Skin of body (tissue), 3 donors: ENCODE measurements at places on chromosomes 7 and 10. TPM values are rescaled to one million over a fixed set of nuclear protein-coding genes. Genes with fewer than 3 reads are reported as not detected.

The SLC16A9 gene
- 6.5 TPM for total RNA-seq

The PNLIPRP2 gene
- total RNA-seq: not detected

The EIF4H gene
- 194 TPM for total RNA-seq

The NEUROD6 gene
- 0.30 TPM for total RNA-seq

The NXPH1 gene
- total RNA-seq: 0.10 TPM

The MACC1 gene
- total RNA-seq: 7.1 TPM

The INTS1 gene
- 21.1 TPM for total RNA-seq

DNA sequence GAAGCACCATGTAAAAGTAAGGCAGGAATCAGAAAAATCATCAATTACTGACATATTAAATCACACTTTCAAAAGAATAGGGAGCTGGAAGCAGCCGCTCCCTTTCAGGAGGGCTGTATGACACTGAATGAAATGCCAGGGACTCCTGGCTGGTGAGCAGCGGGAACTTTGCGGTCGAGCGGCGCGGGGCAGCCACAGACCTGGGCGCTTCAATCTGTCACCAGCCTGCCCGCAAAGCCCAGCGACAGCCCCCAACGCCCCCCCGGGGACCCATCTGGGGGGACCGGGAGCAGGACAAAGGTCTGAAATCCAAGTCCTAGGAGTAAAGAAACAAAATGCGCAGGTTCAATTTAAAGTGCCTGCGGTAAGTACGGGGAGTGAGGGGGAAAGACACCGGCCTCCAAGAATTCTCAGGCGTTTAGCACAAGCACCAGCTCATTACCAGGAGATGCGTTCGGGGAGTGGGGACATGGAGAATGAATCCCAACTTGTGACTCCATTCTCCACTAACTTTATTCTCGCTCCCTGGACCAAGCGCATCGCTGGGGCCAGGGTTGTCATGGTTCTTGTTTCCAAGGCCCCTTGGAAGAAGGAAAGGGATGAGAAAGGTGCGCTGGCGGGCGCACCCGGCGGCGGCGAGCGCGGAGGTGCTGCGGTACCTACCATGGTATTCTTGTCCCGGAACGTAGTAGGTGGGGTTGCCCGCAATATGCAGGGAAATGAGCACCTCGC, 824 bp downstream of the RELN start:
- DNase-seq: no peak

GRCh38 chr7:41476460-41476803, 226.5 kb downstream of the INHBA start:
- no peak for DNase-seq

DNA sequence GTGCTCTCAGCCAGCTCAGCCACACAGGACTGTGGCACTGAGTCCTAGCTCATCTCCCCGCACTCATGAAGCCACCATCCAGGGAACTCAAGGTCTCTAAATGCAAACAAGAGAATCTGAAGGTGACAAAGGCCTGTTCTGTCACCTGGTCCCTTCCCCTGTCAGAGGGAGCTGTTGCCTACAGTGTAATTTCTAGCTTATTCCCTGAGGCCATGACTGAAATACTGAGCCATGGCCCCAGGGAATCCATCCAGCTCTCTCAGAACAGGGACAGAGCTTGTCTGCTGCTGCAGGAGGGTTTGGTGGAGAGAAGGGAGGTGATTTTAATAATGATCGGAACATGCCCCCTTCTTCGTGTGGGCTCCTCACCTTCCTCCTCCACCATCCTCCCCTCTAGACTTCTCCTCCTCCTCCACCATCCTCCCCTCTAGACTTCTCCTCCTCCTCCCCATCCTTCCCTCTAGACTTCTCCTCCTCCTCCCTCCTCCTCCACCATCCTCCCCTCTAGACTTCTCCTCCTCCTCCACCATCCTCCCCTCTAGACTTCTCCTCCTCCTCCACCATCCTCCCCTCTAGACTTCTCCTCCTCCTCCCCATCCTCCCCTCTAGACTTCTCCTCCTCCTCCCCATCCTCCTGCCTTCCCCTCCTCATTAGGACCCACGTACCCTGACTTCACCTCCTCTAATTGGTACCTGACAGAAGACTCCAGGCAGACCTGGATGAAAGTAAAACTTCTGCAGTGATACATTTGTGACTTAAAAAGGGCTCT, 338.0 kb upstream of the MKI67 start:
- DNase-seq: no peak

- no peak for DNase-seq
Measured at GRCh38 chr10:118239236-118239630, 102.9 kb downstream of the FAM204A start.

GRCh38 chr7:49294611-49295010, 370.3 kb downstream of the CDC14C start:
- no peak for DNase-seq

GRCh38 chr10:87612115-87612514, 47.6 kb upstream of the PAPSS2 start:
- DNase-seq: no peak
